B cell (primary cell): ENCODE measurements at places on chromosomes 6 and 20. TPM values are rescaled to one million over a fixed set of nuclear protein-coding genes. Genes with fewer than 3 reads are reported as not detected.
A peak's percentile ranks its signal among the peaks of the same experiment; 100 is the strongest.

DNA sequence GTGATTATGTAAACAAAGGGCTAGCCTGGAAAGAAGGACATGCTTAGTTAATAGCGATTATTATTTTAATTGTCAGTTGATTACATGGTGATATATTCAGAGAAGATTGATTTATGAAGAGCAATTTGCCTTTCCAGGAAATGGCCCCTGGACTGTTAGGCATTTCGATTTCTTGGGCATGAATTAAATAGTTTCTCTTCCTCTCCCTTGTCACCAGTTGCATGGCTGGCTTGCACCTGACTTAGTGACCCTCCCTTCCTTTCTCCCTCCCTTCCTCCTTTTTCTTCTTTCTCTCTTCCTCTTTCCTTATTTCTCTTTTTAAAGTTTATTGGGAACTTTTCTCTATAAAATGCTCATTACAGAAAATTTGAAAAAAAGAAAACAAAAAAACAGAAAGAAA lies 235.4 kb downstream of the CDC5L start:
- H3K4me1 ChIP-seq = peaks cover 6% of the 10 kb centered on the region
- no peak overlapping the region for H3K4me3 ChIP-seq
- H3K27me3 ChIP-seq = no peaks in the 10 kb centered on the region
- DNase-seq = no peak

- H3K4me1 ChIP-seq = no peaks in the 10 kb centered on the region
- H3K4me3 ChIP-seq = no peak overlapping the region
- no peak for DNase-seq
- no peak overlapping the region for H3K27ac ChIP-seq
- H3K36me3 ChIP-seq = no peaks in the 10 kb centered on the region
- H3K27me3 ChIP-seq = no peaks in the 10 kb centered on the region
These were observed 351.7 kb downstream of the CDC5L start for GRCh38 chr6:44739181-44739580.

- no peaks in the 10 kb centered on the region for H3K36me3 ChIP-seq
- H3K27me3 ChIP-seq = no peaks in the 10 kb centered on the region
- DNase-seq = no peak
- H3K4me1 ChIP-seq = peaks cover 5% of the 10 kb centered on the region
- H3K4me3 ChIP-seq = no peak overlapping the region
These were observed 266.0 kb upstream of the CITED2 start for GRCh38 chr6:139640448-139640847.

DNA sequence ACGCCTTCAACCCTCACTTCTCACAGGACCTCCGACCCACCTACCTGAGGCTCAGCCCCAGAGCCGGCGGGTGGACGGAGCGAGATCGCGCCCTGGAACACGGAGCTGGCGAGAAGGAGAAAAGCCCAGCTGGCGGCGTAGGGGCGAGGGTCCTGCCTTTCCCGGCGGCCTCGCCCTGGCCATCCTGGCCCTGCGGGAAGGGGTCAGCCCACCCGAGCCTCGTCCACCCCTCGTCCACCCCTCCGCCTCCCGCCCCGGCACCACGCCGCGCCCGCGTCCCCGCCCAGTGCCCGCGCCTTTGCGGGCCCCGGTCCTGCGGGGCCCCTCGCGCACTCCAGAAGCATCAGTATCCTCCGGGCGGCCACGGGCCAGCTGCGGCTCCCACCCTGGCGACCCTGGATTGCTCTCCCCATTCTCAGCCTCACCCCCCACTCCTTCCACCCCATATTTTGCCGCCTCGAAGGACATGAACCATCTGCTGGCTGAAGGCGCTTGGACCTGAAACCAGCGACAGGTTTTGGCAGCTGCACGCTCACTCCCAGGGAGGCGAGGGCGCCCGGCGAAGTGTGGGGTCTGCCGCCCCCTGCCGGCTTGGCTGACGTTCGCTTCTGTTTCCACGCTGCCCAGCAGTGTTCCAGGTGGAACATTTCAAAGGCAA lies 65.1 kb downstream of the PLG start:
- no peaks in the 10 kb centered on the region for H3K4me1 ChIP-seq
- peak overlapping the region; percentile 33 for H3K4me3 ChIP-seq
- no peaks in the 10 kb centered on the region for H3K27me3 ChIP-seq
- peak; percentile 61 for DNase-seq

- H3K36me3 ChIP-seq = peaks cover 13% of the 10 kb centered on the region
- DNase-seq = no peak
- H3K4me3 ChIP-seq = no peak overlapping the region
These were observed 6.7 kb downstream of the APMAP start for GRCh38 chr20:24985802-24986201.

GRCh38 chr20:34268851-34269636 lies 27.8 kb downstream of the ASIP start:
- peak overlapping the region; percentile 49 for H3K4me3 ChIP-seq
- peak; percentile 48 for DNase-seq
- no peak overlapping the region for H3K27ac ChIP-seq
- peaks cover 10% of the 10 kb centered on the region for H3K4me1 ChIP-seq
- H3K27me3 ChIP-seq = no peaks in the 10 kb centered on the region

- no peak overlapping the region for H3K27ac ChIP-seq
- no peaks in the 10 kb centered on the region for H3K36me3 ChIP-seq
- DNase-seq = no peak
- H3K4me1 ChIP-seq = no peaks in the 10 kb centered on the region
- no peak overlapping the region for H3K4me3 ChIP-seq
These were observed 64.9 kb upstream of the SULF2 start for GRCh38 chr20:47850146-47850545.

- no peak within 1 kb of the TSS for H3K27ac ChIP-seq
- no peaks in the 10 kb centered on the region for H3K36me3 ChIP-seq
- DNase-seq = peak; percentile 79
- peaks cover 28% of the 10 kb centered on the region for H3K4me1 ChIP-seq
These were observed at the start of gene IER3 for GRCh38 chr6:30744054-30744805. IER3 (minus strand) TSS chr6:30744547; CDS start chr6:30744518, 29 bp downstream.

- no peaks in the 10 kb centered on the region for H3K36me3 ChIP-seq
- no peaks in the 10 kb centered on the region for H3K4me1 ChIP-seq
- no peak overlapping the region for H3K27ac ChIP-seq
These were observed 176.8 kb downstream of the NFATC2 start for GRCh38 chr20:51365670-51366069.

DNA sequence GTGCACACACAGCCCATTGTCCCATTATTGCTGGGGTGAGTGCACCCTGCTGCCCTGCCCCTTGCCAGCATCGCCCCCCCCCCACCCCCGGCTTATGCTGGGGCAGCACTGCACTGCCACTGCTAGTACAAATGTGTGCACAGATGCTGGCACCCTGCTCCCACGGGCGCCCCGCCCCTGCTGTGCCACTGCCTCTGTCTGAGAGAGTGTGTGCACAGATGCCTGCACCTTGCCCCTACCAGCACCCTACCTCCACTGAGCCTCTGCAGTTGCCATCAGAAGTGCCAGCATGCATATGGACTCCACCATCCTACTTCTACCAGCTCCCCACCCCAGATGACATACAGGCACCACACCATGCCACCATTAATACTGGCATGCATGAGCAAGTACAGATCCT lies 454.6 kb upstream of the KHDRBS2 start:
- H3K4me3 ChIP-seq = no peak overlapping the region
- H3K27ac ChIP-seq = no peak overlapping the region
- H3K27me3 ChIP-seq = no peaks in the 10 kb centered on the region
- H3K36me3 ChIP-seq = no peaks in the 10 kb centered on the region

DNA sequence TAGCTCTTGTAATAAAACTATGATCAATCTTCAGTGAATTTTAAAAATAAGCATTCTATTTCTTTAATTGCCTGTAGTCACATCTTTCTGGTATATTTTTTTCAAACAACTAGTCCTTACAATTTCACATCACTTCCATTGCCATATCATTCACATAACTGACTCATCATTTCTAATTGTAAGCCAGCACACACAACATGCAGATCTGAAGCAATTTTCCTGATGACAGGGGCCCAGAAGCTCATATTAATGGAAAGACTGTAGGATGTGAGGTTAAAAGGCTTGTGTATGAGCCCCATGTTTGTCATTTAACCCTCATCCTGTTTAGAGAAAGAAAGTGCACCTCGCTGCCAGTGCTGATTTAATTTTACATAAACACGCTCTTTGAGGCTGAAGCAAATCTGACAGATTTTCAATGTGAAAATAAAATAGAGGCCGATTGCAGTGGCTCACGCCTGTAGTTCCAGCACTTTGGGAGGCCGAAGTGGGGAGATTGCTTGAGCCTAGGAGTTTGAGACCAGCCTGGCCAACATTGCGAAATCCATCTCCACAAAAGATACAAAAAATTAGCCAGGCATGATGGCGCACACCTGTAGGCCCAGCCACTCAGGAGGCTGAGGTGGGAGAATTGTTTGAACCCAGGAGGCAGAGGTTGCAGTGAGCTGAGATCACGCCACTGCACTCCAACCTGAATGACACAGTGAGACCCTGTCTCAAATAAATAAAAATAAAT lies 40.1 kb upstream of the LTV1 start:
- no peak overlapping the region for H3K27ac ChIP-seq
- no peaks in the 10 kb centered on the region for H3K36me3 ChIP-seq
- no peak for DNase-seq
- H3K4me3 ChIP-seq = no peak overlapping the region

DNA sequence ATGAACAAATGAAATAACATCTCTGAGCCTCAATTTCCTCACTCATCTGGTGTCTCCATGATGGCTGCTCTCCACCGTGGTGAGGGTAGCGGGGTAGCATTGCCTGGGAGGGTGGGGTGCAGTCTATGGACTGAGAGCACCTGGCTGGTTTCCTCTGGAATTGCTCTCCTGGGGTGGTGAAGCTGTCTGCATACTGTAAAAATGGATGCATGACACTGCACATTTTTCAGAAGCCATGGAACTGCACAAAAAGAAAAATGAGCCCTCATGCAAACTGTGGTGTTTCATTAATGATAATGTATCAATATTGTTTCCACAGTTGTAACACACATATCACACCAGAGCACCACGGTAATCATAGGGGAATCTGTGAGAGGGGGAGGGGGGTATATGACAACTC lies 12.1 kb upstream of the ITPR3 start:
- no peaks in the 10 kb centered on the region for H3K27me3 ChIP-seq
- H3K4me3 ChIP-seq = no peak overlapping the region
- no peak for DNase-seq
- peaks cover 7% of the 10 kb centered on the region for H3K4me1 ChIP-seq

DNA sequence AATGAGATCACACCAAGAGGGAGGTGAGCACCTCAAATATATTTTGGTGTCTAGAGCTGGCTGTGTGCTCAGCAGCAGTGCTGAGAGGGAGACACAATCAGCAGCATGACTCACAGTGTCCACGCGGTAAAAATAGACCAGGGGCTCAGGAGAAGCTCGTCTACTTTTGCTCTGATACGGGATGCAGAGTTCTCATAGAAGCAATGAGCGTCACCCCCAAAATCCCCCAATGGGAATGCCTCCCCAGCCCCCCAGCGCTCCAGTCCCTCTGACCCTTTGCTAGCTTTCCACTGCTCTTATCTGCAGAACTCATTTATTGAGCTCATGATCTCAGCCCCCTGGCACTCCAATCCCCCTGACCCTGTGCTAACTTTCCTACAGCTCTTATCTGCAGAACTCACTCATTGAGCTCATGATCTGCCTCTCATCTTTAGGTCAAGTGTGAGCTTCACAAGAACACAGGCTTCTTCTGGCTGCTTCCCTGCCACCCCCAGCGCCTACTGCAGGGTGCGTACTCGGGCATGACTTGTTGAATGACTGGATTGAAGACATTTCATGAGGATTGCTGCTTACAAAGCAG lies 34.0 kb downstream of the SYNDIG1 start:
- H3K4me1 ChIP-seq = no peaks in the 10 kb centered on the region
- DNase-seq = no peak
- no peak overlapping the region for H3K4me3 ChIP-seq
- no peaks in the 10 kb centered on the region for H3K36me3 ChIP-seq

- DNase-seq = no peak
- H3K4me1 ChIP-seq = peaks cover 60% of the 10 kb centered on the region
- peak overlapping the region; percentile 76 for H3K4me3 ChIP-seq
- peak overlapping the region; percentile 96 for H3K27ac ChIP-seq
These were observed 563 bp downstream of the MGME1 start for GRCh38 chr20:17969278-17969883.

GRCh38 chr6:226516-227073 lies 65.7 kb upstream of the DUSP22 start:
- peaks cover 28% of the 10 kb centered on the region for H3K4me1 ChIP-seq
- H3K27me3 ChIP-seq = no peaks in the 10 kb centered on the region
- no peak overlapping the region for H3K4me3 ChIP-seq
- H3K36me3 ChIP-seq = no peaks in the 10 kb centered on the region
- H3K27ac ChIP-seq = no peak overlapping the region

DNA sequence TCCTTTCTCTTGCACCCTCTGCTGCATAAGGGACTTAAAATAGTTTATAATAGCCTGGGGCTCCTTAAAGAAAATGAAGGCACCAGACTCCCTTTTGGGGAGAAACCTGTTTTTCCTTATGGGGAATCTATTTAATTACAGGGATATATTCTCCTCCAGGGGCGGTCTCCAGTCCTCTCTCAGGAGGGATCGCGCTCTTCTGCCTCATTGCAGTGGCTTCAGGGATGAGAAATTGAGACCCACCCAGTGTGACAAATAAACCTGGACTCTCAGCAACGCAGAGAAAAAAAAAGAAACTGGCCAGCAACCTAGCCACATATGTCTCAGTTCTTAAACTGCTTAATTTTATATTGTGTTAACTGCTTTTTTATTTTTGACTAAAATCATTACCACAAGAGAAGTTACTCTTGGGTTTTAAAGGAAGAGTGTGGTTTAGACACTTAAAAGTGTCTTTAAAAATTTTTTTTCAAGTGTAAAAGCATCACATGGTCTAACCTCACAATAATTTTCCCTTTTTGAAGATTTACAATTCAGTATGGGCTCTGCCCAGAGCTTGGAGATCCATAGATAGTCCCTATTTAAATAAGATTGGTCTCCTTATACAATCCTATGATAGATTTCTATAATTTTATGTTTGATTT lies 11.7 kb upstream of the GOPC start:
- no peaks in the 10 kb centered on the region for H3K36me3 ChIP-seq
- H3K4me1 ChIP-seq = no peaks in the 10 kb centered on the region
- no peak for DNase-seq
- no peak overlapping the region for H3K4me3 ChIP-seq

- no peaks in the 10 kb centered on the region for H3K27me3 ChIP-seq
- no peaks in the 10 kb centered on the region for H3K36me3 ChIP-seq
- H3K27ac ChIP-seq = no peak overlapping the region
- H3K4me1 ChIP-seq = peaks cover 15% of the 10 kb centered on the region
- DNase-seq = no peak
- no peak overlapping the region for H3K4me3 ChIP-seq
These were observed 85.8 kb upstream of the ESR1 start for GRCh38 chr6:151721671-151722070.

- H3K36me3 ChIP-seq = no peaks in the 10 kb centered on the region
- no peaks in the 10 kb centered on the region for H3K4me1 ChIP-seq
- no peak overlapping the region for H3K4me3 ChIP-seq
- no peaks in the 10 kb centered on the region for H3K27me3 ChIP-seq
- H3K27ac ChIP-seq = no peak overlapping the region
These were observed 368.5 kb upstream of the SYNCRIP start for GRCh38 chr6:86010915-86011786.

- no peak overlapping the region for H3K4me3 ChIP-seq
- H3K36me3 ChIP-seq = peaks cover 93% of the 10 kb centered on the region
- DNase-seq = no peak
- no peaks in the 10 kb centered on the region for H3K4me1 ChIP-seq
These were observed 129.0 kb downstream of the SULF2 start for GRCh38 chr20:47656318-47656717.

Gene TPX2
- total RNA-seq = 0.30 and 0.41 TPM in 2 replicates

Gene LEMD2
- total RNA-seq = 113 and 122 TPM in 2 replicates

Gene MAS1
- total RNA-seq = not detected in 2 replicates

Gene BEND6
- not detected in 2 replicates for total RNA-seq

Gene PGBD1
- 1.8 and 2.4 TPM in 2 replicates for total RNA-seq

Gene OPN5
- not detected in 2 replicates for total RNA-seq

Gene BMP6
- total RNA-seq = 2.2 and 2.9 TPM in 2 replicates

Gene MACROD2
- 5.3 TPM in 2 replicates for total RNA-seq

Gene PXDC1
- total RNA-seq = 17.1 and 18.9 TPM in 2 replicates

Gene ZNF311
- total RNA-seq = 0.10 and 0.17 TPM in 2 replicates
